ENCODE measurements at places on chromosomes 12 and 14.
A peak's percentile ranks its signal among the peaks of the same experiment; 100 is the strongest.

- no peak for DNase-seq
These were observed 81.2 kb downstream of the CFAP54 start for GRCh38 chr12:96570579-96570978.

GRCh38 chr12:125071456-125071855 lies 6.2 kb downstream of the AACS start:
- no peak for DNase-seq

- DNase-seq = peak; percentile 18
These were observed 116.9 kb downstream of the DUSP6 start for GRCh38 chr12:89235189-89235993.

DNA sequence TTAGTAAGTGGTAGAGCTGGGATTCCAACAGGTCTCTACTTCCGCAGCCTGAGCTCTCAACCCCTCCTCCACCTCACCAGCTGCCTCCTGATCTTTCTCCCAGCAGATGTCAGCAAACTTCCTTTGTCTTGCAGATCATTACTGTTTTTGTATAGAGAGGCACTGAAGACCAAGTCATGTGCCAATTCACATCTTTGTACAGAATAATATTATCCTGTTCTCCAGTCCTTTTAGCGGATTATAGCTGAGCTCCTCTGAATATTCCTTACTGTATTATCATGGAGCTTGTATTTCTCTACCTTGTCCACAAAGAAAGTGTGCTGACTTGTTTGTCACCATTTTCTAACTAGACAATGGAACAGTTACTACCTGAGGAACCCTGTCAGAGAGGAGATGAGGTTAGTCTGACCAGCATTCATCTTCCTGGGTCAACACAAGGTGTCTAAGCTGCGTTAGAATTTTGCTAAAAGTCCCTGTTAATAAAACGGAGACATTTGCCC lies 142.3 kb upstream of the ARHGAP5 start:
- no peak for DNase-seq

DNA sequence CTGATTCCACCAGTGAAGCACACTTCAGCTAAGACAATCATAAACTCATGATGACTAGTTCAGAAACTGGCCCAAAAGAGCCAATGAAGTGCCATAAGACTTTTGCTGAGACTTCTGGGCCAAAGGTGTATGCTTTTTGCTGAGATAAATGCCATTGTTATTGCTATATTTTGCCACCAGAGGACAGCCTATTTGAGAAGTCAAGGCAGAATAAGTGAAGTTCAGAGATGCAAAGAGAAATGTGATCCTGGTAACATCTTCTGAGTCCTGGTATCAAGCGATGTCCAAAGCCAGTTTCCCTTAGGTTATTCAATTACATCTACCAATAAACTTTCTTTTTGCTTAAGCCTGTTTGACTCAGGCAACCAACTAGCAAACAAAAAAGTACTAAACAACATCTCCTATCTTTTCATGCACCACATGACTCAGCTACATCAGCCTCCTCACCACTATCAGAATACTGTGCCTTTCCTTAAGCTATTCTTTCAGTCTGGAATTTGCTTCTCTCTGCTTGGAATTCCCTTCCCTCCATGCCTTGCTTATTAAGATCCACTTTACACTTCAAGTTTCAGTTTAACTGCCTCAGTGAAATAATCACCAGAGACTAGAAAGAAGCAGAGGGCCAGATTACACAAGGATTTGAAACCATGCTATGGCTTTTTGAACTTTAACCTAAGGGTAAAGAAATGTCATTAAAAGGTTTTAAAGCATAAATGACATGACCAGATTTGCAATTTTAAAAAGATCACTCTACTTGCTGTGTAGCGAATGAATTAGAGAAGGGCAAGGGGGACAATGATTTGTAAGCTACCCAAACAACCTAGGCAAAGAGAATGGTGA lies 14.0 kb downstream of the CRY1 start:
- DNase-seq = peak; percentile 7

GRCh38 chr14:51442513-51443175 lies 202.6 kb downstream of the TMX1 start:
- no peak for DNase-seq

GRCh38 chr12:1593174-1594005 lies 991 bp downstream of the FBXL14 start:
- DNase-seq = no peak

GRCh38 chr12:252636-253035 lies 10.0 kb downstream of the SLC6A13 start:
- no peak for DNase-seq

GRCh38 chr12:7716381-7716780 lies 5.1 kb downstream of the DPPA3 start:
- no peak for DNase-seq

GRCh38 chr12:76504606-76505005 lies 55.0 kb downstream of the OSBPL8 start:
- no peak for DNase-seq

DNA sequence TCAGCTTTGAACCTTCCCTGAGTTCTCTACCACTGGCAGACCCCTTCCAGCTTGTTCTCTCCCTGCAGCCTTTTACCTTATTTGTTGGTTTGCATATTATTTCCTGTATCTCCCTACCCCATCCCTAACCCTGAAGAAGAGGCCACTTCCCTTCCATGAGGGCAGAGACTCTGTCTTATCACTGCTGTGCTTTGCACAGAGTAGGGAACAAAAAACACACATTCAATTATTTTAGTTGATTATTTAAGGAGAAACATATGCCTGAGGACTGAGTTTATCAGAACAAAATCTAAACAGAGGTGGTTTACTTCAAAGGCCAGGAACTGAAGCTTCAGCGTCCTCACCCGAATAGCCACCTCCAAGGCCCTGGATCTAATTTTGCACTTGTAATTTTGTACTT lies 111.7 kb upstream of the RFLNA start:
- DNase-seq = no peak

GRCh38 chr12:116717466-116718437 lies 20.1 kb downstream of the SPRING1 start:
- no peak for DNase-seq

GRCh38 chr12:125786143-125786542 lies 720.9 kb downstream of the AACS start:
- no peak for DNase-seq

DNA sequence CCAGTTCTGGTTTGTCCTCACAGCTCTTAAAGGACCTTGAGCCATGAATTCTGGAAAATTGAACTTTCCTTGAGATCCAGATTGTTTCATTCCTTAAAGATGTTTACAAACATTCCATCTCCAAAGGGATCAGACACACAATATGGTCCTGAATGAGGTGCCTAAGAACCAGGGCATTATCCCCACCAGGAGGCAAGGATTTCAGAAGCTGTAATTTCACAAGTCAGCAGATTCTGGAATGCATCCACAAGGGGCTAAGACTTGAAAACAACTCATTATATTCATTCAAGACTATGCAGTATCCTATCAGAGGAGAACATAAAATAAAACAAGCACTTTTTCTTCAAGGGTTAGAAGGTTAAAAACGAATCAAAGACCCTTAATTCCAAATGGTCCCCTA lies 15.1 kb downstream of the KCNH5 start:
- DNase-seq = no peak

DNA sequence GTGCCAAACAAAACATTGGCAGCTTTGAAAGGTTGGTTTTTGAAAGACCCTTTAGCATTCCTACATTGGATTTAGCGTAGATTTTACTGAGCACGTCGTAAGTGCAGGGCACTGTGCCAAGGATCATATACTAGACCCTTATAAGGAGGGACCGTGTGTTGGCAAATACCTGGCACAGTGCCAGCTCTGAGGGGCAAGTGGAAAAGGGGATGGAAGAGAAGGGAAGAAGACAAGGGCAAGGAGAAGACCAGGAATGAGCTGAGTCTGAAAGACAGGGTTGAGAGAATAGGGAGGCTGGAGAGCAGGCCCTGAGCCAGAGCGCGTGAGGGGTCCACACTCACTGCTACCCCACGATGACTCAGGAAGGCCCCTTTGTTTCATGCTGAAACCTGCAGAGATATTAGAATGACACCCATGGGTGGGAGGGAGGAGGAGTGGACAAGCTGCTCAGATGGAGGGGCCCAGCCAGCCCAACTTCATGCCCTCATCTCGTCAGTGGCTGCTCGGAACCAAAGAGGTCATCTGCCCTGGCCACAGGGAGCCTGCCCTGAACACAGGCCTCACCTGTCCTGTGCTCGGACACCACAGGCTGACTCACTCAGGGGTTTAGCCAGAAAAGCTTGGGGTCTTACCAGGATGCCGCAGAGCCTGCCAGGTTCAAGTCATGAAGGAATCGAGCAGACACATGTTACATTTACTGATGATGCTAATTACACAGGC lies 25.0 kb downstream of the RAB35 start:
- no peak for DNase-seq

GRCh38 chr14:50676814-50677516 lies 8.9 kb upstream of the SAV1 start:
- no peak for DNase-seq

All from KG1 (cell line).